ENCODE measurements at places on chromosomes 3 and 15. TPM values are rescaled to one million over a fixed set of nuclear protein-coding genes. Genes with fewer than 3 reads are reported as not detected.

The THAP10 gene
- polyA plus RNA-seq = 10.4 TPM

The TEX55 gene
- polyA plus RNA-seq = not detected

The AMOTL2 gene
- 84.1 TPM for polyA plus RNA-seq

The CYP11A1 gene
- 1.2 TPM for polyA plus RNA-seq

DNA sequence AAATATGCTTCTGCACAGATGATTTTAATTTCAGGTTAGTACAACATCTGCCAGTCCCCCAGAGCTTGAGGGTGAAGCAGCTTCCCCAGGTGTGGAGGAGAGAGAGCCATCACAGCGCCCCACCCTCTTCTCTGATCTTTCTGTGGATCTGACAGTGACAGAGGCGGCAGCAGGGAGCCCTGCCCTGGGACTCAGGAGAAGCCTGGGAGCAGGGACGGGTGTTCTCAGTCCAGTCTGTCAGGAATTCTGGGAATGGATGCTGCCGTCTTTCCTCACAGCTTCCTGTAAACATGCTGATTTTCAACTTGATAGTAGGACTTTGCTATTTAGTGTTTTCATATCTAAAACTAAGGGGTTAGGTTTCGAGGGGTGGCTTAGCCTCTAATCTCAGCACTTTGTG is 11.4 kb upstream of the RAB8B start:
- no peak for DNase-seq

DNA sequence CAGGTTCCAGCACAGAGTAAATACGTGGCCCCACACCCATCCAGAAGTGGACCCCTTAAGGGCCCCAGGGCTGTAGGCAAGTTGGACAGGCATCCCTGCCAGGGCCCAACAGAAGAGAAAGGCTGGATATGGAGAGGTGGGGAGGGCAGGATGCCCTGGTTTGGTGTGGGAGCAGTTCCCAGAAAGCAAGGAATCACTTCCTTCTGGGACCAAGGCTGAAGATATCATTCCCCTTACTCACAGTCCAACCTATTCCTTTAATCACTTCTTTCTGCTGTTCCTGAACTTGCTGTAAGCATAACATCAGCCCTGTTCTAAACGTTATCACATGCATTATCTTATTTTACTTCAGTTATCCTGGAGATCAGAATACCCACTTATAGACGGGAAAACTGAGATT is 6.1 kb upstream of the MESP2 start:
- DNase-seq = no peak

DNA sequence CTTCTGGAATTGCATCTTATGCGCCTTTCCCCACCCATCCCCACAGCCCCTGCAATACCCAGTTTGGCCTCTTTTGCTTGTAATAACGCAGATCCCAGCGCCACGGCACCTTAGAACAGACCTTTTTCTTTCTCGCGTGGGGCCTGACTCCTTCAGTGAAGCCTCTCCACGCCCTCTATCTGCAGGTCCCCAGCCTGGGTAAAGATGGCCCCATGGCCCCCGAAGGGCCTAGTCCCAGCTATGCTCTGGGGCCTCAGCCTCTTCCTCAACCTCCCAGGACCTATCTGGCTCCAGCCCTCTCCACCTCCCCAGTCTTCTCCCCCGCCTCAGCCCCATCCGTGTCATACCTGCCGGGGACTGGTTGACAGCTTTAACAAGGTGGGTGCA is 594 bp downstream of the CRELD1 start:
- no peak for DNase-seq

- no peak for DNase-seq
Observed at GRCh38 chr3:51389423-51390183, 1.5 kb upstream of the RBM15B start.

GRCh38 chr3:79086514-79086913 is 681.3 kb downstream of the ROBO1 start:
- peak; percentile 45 for DNase-seq

Data from right renal cortex interstitium (tissue), 3 donors.